ENCODE measurements at places on chromosomes 3 and 15.

GRCh38 chr15:82305621-82306048 is 43.0 kb downstream of the SAXO2 start:
- DNase-seq = peak; percentile 33

DNA sequence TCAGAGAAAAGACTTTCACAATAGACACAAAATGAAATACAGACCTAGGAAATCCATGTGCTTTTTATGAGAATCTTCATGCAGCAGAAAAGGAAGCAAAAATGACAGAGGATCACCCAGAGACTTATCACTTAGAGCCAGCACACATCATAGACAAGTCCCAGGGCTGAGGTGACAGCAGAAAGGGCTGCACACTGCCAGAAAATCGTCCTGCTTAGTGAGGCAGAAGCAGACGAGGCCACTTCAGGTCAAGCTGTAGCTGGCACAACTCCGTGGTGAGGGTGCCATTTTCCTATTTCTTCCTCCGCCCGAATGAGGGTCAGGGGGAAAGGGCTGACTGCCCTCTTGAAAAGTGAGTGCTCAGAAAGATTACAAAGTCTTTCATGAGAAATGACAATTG is 95.9 kb upstream of the TNIK start:
- DNase-seq = no peak

DNA sequence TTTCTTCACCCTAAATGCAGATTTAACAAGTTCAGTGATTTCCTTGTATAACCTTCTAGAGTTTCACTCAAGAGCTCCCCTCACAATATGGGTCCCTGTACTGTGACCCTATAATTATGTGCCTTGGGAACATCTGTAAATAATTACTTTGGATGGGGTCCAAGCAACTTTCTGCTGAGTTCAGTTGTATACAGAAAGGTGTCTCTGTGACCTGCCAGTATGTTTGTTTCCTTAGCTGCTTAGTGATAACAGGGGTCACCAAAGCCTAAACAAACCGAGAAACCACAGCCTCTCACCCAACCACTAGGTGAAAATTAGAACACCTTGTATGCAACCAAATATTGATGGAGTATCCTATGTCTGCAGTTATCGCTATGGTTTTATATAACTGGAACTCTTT is 29.8 kb upstream of the SLC25A36 start:
- DNase-seq = no peak

DNA sequence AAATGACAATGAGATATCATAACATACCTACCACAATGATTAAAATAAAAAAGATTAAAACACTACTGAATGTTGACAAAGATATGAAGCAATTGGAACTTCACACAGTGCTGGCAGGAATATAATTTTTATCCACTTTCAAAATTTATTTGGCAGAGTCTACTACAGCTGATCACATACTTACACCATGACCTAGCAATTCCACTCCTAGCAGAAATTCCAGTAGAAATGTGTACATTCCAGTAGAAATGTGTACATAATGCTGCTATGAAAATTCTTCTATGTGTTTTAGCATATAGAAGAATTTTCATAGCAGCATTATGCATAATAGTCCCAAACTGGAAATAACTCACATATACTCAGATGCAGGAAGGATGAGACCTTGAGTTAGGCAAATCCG is 43.5 kb downstream of the IFT57 start:
- DNase-seq = no peak

GRCh38 chr3:33525232-33525631 is 85.0 kb upstream of the UBP1 start:
- DNase-seq = no peak

DNA sequence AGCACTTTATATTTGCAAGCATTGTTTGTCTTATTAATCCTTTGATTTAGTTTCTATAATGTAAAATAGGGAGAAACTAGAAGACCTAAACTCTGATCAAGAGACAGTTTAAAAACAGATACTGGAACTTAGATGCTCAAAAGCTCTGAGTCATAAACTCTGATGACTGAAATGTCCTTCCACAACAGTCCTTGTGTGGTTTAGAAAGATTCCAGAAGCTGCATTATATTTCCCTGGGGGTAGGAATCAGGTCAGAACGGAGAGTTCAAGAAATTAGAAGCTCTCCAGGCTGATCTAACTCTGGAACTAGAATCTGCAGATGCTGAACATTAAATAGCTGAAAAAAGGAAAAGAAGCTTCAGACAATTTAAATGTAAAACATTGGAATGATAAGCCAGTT is 18.3 kb upstream of the ONECUT1 start:
- DNase-seq = no peak

- no peak for DNase-seq
Measured at GRCh38 chr15:93501946-93502345, 412.9 kb upstream of the RGMA start.

DNA sequence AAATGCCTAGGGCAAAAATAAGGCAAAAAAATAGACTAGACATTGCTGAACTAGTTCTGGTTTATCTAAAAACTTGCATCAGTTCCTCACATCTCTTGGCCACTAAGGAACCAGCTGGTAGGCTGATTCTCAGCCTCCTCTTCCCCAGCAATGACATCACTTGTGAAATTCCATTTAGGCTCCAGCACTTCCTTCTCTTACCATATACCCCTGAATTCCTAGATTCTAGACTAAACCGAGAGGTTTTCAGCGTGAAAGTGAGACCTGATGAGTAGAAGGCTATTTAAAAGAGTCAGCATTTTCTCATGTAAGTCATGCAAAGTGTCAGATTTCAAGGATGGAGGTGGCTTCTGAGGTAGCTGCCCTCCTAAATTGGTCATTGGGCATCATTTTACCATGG is 247.1 kb upstream of the CDIN1 start:
- no peak for DNase-seq

DNA sequence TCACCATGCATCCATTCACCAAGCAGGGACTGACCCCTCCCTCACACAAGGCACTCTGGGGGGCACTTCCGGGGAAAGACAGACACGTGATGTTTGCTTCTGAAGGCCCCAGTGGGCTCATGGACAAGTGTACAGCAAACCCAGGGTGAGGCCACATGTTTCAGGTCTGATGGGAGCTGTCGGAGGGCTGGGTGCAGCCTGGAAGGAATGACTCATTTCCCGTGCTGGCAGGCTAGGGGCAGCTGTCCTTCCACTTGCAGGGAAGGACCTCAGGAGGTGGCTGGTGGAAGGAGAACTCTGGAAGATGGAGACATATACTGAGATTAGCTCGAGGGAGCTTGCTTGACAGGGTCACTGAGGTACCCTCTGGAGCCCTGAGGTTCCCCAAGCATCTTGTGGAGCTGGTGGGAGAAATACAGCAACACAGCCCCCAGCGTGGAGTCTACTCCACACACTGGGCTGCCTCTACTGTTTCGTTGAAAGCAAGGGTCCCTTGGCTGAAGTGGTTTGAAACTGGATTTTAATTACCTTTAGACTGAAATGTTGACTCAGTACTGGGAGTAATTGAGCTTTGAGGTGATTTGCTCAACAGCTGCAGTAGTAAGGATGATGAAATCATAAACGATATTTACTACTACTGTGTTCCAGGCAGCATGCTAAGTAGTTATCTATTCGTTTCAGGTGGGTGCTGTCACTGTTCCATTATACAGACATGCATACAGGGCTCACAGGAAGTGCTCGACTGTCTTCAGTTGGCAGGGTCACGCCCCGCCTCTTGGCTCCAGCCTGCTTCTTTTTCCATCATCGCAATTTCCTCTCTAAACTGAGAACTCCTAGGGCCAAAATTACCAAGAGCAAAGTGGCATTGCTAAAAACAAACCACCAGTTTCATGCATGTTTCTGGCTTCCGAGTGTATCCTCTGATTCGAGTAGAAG is 230.4 kb downstream of the ADAMTS17 start:
- peak; percentile 41 for DNase-seq

- no peak for DNase-seq
Measured at GRCh38 chr3:151895478-151896241, 22.2 kb downstream of the SUCNR1 start.

- DNase-seq = no peak
Measured at GRCh38 chr3:5698851-5699250, 511.3 kb downstream of the EDEM1 start.

GRCh38 chr15:26013981-26014380 is 150.9 kb upstream of the ATP10A start:
- no peak for DNase-seq

GRCh38 chr3:186540835-186541226 is 3.3 kb downstream of the CRYGS start:
- DNase-seq = no peak

- no peak for DNase-seq
Measured at GRCh38 chr3:69451594-69451993, 65.7 kb upstream of the FRMD4B start.

DNA sequence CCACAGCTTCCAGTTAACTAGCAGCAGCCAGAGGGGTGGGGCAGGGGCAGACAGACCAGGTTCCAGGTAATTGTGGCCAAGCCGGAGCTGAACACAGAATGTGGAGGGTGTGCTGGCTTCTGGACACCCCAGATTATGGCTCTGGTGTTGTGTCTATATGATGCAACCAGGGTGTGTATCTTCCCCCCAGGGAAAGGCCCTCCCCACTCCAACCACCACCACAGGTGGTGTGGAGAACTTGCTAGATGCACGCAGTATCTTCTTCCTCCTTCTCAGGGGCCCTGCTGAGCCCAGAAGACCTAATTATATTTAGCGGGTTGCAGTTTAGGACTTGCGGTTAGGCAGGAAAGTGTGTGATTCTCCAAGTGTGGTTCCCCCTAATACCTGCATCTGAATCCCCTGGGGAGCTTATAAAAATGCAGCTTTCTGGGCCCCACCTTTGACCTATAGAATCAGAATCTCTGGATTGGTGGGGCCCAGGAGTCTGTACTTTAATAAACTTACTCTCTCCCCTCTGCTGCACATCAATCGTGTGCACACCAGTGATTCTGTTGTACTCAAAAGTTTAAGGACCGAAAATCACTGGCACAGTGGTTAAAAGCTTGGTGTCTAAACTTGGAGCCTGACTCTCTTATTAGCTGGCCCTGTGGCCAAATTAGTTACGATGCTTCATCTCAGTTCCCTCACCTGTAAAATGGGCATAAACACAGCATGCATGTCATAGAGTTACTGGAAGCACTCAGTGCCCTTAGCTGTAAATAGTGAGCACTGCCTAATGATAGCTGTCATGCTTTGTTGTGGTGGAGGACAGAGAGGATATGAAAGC is 379.1 kb upstream of the PROK2 start:
- no peak for DNase-seq

GRCh38 chr15:54428596-54428995 is 450.4 kb downstream of the UNC13C start:
- no peak for DNase-seq

DNA sequence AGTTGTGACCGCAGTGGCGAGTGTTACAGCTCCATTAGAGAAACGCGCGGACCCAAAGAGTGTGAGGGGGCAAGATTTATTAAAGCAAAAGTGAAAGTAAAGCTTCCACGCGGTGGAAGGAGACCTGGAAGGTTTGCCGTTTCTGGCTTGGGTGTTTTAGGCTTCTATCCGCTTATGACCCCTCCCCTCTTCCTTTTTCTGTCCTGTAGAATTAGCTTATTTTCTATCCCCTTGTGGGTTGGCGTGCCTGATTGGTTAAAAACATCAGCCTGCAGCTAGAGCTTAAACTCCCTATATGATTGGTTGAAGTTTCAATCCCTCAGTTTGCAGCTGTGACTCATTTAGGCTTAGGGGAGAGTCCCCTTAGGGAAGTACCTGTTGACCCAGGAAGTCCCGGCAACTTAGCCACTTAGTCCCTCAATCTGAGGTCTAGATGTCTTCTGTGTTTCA is 39.6 kb downstream of the C3orf38 start:
- no peak for DNase-seq

DNA sequence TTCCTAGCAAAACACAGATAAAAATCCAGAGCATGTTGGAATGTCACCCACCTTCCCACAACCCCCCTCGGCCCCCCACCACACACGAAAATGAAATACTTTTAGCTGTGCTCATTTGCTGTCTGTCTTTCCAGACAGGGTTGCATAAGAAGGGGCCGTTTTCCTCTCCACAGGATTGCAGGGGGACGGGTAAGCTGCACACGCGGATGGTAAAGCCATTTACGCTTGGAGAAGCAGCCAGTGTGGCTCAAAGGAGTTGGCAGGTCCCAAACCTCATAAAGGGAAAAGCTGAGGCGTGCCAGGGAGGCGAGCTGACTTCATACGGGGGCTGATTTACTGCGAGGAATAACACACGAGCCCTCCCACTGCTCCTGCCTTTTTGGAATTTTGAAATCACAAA is 47.4 kb upstream of the ITGA11 start:
- no peak for DNase-seq

DNA sequence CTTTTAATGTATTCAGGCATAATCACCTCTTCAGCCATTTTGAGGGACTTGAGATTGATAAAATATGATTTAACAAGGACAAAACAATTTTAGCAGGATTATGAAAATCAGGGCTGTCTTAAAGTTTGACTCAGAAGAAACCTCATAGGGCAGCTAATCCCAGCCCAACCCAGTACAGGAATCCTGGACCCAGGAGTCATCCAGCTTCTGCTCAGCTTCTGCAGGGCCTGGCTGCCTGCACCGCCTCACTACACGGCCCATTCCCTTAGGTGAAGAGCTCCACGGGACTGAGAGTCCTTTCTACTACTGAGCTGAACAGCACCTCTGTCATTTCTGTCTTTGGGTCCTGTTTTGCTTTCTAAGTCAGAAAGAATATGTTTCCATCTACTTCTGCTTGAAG is 37.5 kb downstream of the ARHGAP31 start:
- DNase-seq = no peak
